Cerebellar cortex (tissue), 1 donor: ENCODE measurements at places on chromosomes 1 and 21.

DNA sequence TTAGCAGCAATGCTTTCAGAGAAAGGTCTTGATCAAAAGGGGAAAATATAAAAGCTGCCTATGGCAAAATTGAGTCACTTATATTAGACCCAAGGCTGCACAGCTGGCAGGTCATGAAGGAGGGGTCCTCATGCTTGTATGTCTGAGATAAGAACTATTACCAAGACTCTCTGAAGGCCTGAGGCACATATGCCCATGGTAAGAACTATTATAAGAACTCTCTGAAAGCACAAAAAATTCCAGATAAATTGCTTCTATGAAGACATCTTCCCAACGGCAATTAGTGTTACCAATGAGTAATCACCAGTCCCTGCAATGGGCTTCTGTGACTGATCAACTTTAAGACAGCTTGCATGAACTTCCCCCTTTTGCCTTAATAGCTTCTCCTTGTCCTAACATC lies 42.8 kb upstream of the LRIF1 start:
- no peak for DNase-seq

GRCh38 chr21:39774227-39774626 lies 29.2 kb downstream of the IGSF5 start:
- DNase-seq = no peak

GRCh38 chr1:17668624-17669175 lies 86.4 kb upstream of the ACTL8 start:
- peak; percentile 63 for DNase-seq

DNA sequence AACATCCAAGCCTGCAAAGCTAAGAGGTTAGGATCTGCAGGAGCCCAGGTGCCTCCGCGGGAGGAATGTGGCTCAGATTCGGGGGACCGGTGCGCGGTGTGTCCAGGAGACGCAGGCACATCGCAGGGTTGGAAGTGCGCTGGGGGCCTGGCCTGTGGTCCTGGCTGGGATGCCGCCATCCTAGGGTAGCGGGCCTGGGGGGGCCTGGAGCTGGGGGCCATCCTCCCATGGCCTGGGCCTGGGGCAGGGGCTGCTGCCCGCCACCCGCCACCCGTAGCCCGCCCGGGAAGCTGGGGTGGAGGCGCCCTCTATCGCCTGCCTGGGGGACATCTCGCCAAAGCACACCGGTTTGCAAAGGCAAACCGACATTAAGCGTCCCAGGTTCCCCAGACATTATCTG lies 170.6 kb upstream of the ARHGEF16 start:
- peak; percentile 12 for DNase-seq

DNA sequence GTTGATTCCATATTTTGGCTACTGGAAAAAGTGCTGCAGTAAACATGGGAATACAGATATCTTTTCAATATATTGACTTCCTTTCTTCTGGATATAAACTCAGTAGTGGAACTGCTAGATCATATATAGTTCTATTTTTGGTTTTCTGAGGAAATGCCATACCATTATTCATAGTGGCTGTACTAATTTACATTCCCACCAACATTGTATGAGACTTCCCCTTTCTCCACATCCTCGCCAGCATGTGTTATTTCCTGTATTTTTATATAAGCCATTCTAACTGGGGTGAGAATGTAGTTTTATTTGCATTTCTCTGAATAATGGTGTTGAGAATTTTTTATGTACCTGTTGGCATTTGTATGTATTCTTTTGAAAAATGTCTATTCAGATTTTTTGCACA lies 385.2 kb downstream of the NUF2 start:
- no peak for DNase-seq

- DNase-seq = no peak
These were observed 31.6 kb downstream of the PAX7 start for GRCh38 chr1:18662286-18662639.

DNA sequence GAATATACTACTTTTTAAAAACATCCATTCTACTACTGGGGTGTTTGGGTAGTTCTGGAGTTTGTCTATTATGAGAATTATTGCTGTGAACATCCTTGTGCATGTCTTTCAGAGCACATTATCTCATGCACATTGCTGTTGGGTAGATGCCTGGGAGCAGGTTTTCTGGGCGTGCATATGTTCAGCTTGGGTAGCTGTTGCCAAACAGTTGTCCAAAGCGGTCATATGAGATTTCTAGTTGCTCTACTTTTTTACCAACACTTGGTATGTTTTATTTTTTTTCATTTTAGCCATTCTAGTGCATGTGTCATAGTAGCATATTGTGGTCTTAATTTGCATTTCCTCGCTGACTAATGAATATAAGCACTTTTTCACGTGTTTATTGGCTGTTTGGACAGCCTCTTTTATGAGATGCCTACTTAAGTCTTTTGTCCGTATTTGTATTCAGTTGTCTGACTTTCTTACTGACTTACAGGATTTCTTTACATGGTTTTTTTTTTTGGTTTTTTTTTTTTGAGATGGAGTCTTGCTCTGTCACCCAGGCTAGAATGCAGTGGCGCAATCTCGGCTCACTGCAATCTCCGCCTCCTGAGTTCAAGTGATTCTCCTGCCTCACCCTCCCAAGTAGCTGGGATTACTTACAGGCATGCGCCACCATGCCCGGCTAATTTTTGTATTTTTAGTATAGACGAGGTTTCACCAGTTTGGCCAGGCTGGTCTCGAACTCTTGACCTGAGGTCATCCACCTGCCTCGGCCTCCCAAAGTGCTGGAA lies 18.1 kb downstream of the ZDHHC18 start:
- DNase-seq = peak; percentile 65

- DNase-seq = peak; percentile 91
These were observed 165.4 kb downstream of the PLXNA2 start for GRCh38 chr1:208078752-208079151.

DNA sequence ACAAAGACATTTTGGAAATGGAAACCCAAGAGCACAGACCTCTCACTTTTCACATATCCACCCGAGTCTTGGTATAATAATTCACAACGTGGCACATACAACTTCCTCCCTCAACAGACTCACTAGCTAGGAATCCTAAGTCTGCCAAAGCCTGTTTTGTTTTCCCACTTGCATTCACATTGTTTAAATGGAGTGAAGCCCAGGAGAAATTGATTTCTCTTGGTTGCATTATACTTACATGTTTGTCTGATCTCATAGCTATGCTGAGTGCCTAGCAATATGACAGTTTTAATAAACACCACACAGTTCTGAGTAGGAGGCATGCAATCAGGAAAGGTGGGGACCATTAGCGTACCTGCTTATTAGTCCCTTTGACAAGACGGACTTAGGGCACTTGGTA lies 348.6 kb upstream of the ADGRL4 start:
- DNase-seq = no peak

- DNase-seq = no peak
These were observed 12.8 kb upstream of the CASQ2 start for GRCh38 chr1:115781343-115781742.

- no peak for DNase-seq
These were observed 45.8 kb upstream of the DMRTB1 start for GRCh38 chr1:53413175-53414001.

DNA sequence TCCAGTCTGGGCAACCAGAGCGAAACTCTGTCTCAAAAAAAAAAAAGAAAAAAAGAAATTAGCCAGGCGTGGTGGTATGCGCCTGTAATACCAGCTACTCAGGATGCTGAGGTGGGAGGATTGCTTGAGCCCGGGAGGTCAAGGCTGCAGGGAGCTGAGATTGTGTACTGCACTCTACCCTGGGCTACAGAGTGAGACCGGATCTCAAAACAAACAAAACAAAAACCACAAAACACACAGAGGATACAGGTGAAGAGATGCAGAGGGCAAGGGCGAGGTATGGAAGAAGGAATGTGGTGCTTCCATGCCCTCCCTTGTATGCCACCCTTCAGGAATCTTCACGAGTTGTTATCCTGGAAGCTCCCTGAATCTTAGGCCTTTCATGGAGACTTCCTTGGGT lies 68.5 kb downstream of the NDUFS5 start:
- DNase-seq = no peak

DNA sequence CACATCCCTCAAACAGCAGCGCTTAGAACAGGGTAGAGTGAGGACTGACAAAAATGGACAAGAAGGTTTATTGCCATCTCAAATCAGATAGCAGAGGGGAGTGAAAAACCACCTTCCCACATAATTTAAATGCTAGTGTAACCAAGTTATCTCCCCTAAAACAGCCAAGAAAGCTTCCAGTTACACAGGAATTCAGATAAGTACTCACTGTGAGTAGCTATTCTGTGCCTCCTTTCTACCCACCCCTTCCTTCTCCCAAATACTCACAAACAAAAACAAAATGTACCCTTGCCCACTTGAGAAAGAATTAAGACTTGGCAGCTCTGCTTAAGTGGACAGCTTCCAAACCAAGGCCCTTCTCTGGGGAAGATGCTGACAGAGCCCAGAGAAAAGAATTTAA lies 9.1 kb downstream of the OTUD7B start:
- DNase-seq = no peak

DNA sequence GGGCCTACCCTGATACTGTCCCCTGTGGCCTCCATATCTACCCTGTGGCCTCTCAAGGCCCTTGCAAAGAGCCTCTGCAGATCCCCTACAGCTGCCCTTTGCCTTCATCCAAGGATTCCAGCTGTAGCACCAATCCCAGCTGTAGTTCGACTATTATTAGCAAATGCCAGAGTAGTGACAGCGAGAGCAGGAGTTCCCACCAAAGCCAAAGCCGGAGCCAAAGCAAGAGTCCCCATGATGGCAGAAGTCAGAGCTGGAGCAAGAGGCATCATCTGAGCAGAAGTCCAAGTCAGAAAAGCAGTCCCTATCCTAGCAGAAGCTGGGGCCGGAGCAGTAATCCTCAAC lies 2.7 kb downstream of the NSUN4 start:
- DNase-seq = no peak

DNA sequence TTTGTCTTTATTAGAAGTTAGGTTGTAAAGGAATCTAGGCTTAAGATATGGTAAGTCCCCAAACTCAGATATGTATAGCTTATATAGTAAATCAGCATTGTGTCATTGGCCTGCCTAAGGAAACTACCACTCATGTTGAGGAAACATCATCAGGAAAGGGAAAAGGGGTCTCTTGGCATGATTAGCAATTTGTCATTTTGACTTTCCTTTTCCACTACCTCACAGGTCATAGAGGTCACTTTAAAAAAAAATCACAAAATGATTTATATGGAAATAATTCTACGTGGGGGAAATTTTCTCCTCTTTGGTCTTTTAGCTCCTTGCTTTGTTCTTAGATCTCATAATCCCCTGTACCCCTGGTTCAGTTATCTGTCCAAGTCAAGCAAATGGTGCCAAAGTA lies 213.5 kb downstream of the RPS6KC1 start:
- no peak for DNase-seq

DNA sequence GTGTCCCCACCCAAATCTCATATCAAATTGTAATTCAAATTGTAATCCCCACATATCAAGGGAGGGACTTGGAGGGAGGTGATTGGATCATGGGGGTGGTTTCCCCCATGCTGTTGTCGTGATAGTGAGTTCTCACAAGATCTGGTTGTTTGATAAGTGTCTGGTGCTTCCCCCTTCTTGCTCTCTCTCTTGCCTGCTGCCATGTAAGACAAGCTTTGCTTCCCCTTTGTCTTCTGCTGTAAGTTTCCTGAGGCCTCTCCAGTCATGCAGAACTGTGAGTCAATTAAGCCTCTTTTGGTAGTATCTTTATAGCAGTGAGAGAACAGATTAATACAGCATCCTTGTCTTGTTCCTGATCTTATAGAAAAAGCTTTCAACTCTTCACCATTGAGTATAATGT lies 6.5 kb upstream of the LRRC39 start:
- no peak for DNase-seq

DNA sequence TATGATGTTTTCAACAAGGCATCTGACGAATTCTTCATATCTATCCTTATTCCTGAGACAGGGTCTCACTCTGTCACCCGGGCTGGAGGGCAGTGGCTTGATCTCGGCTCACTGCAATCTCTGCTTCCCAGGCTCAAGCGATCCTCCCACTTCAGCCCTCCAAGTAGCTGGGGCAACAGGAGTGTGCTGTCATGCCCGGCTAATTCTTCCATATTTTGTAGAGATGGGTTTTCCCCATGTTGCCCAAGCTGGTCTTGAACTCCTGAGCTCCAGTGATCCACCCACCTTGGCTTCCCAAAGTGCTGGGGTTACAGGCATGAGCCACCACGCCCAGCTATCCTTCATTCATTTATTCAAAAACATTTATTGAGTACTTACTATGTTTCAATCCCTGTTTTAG lies 8.0 kb downstream of the YY1AP1 start:
- DNase-seq = no peak

- DNase-seq = peak; percentile 38
These were observed 6.6 kb downstream of the CCDC190 start for GRCh38 chr1:162854245-162854882.

- DNase-seq = no peak
These were observed 69.3 kb downstream of the KCTD3 start for GRCh38 chr1:215636258-215636965.

- DNase-seq = peak; percentile 20
These were observed 20.7 kb upstream of the LGALS8 start for GRCh38 chr1:236502972-236503639.

DNA sequence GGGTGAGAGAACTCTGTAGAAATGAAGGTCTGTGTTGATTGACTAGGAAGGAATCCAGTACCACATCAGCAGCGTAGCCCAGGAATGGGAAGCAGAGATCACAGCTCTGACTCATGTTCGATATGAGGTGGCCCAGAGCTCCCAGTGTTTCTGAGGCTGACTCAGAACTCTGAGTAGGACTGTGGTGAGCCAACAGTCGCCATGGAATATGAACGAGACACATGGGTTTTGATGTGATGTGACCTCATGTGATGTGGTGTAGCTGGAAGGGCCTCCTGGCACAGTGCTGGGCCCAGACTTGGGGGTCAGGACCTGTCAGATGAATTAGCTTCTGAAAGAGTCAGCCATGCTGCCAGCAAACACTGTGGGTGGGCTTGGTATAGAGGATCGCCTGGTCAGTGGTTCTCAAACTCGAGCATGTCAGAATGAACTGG lies 237.0 kb downstream of the MRPL39 start:
- no peak for DNase-seq

DNA sequence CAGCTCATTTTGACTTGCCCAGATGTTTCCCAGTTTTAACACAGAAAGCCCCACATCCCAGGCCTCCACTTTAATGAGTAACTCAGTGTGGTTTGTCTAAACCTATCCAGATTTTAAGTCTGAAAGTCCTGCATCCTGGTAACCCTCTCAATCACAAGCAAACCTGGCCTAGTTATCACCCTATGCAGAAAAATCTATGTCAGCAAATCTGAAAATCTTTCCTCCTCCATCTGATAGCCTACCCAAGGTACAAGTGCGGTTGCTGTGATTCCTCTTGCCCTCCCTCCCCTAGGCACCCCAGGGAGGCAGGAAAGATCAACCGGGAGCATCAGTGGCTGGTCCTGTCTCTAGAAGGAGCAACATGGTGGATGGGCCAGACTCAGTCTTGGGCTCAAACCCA lies 163.7 kb downstream of the IGSF21 start:
- no peak for DNase-seq

DNA sequence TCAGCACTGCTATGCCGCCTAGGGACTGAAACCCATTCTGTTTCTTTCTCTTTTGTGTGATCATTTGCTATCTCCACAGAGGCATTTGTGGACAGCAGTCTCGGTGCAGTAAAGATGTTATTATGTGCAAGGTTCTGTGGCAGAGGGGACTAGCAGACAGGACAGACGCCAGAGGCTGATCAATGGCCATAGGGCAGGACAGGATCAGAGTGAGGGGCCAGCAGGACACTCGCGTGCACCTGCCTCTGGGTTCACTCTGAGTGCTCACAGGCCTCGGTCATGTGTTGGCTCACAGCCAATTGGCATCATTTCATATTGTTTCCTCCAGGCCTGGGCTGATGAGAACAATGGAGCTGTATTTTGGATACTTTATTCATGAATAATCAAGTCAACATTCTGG lies 212.6 kb downstream of the TGFB2 start:
- DNase-seq = no peak

GRCh38 chr1:115839679-115840237 lies 1.2 kb downstream of the NHLH2 start:
- peak; percentile 56 for DNase-seq
